ENCODE measurements at places on chromosomes 11 and 22.

DNA sequence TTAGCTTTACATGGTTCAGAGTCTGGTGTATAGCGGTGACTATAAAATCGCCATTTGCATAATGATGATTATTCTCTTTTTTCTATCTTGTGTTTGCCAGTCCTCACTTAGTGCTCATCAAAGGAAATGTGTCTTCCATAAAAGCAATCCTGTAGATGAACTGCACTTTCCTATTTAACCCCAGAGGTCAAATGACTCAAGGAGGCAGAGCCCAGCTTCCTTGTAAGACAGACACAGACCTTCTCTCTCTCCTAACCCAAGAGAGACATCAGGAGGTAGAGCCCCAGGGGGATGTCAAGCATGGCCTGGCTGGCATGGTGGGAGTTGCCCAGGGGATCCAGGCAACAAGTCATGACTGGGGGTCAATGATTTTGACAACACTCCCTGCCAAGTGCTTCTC lies 46.9 kb upstream of the CRTAM start:
- DNase-seq: peak; percentile 75

GRCh38 chr11:123526027-123526805 lies 96.1 kb downstream of the GRAMD1B start:
- DNase-seq: no peak

DNA sequence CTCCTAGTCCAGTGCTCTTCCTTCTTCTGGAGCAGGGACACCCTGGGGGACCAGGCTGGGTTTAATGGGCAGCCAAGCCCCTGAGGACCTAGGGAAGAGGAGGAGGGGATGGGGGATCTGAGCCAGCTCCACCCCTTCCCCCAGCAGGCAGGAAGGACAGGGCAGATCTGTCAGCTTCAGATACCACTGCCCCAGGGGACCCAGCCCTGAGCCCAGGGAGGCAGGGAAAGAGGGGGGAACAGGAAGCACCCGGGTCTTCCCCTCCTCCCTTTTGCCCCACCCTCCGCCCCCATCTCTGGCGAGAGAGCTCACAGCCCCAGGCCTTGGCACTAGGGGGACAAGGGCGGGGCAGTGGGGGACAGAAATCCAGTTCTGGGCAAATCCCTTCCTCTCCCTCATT lies 11.7 kb upstream of the SOX10 start:
- DNase-seq: no peak

DNA sequence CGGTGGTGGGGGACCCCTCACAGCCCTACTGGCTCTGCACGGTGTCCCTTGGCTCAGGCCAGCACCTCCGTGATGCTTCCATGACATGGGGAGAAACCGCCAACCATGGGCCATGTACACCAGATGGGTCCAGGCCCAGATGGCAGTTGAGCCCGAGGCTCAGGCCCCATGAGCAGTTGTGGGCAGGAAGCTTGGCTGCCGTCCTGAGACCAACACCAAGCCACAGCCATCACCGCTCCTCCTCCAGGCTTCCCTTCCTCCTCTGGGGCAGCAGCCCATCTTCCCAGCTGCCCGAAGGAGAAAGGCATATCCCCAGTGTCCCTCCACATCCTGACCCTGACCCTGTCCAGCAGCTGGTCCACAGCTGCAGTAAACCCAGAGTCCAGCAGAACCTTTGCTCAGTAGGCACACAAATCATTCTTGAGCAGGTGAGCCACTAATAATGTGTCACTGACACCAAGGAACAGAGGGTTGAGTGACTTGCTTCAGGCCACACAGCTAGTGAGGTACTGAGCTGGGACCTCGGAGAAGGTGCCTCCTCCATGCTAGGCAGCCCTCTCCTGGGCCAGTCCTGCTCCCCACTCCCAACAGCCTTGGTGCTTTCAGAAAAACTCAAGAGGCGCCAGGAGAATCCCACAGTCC lies 204.9 kb downstream of the CTTN start:
- DNase-seq: no peak

DNA sequence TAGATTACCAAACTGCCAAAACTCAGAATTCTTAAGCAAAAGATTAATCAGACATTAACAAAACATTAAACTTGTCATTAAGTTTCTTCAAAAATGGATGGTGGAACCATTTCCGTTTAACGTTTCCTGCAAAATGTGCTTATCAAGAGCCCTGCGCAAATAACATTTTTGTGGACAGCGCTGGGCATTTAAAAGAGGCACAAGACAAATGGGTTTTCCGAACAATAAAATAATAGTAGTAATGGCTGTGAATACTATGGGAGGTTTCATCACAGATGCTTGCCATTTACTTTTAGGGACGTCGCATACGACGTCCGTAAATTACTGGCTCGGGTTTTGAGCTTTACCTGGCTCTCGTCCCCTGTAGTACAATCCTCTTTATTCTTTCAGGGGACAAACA lies 1.1 kb downstream of the NPAT start:
- peak; percentile 36 for DNase-seq

GRCh38 chr11:73990730-73991129 lies 8.1 kb upstream of the UCP2 start:
- DNase-seq: no peak

- DNase-seq: no peak
Measured at GRCh38 chr11:130509942-130510341, 61.5 kb downstream of the ADAMTS15 start.

- no peak for DNase-seq
Measured at GRCh38 chr11:12111549-12112520, 1.4 kb downstream of the MICAL2 start.
